ENCODE measurements at places on chromosomes 6 and 20. TPM values are rescaled to one million over a fixed set of nuclear protein-coding genes. Genes with fewer than 3 reads are reported as not detected.

The MYMX gene
- total RNA-seq = not detected

The SIRPB1 gene
- total RNA-seq = 0.90 TPM

The SLC22A2 gene
- 0.23 TPM for total RNA-seq

The PTCRA gene
- not detected for total RNA-seq

The TENT5A gene
- total RNA-seq = 0.99 TPM

The TGM2 gene
- 467 TPM for total RNA-seq

The SNAP91 gene
- total RNA-seq = 0.46 TPM

The PAX1 gene
- not detected for total RNA-seq

The EBF4 gene
- 2.7 TPM for total RNA-seq

The CST2 gene
- total RNA-seq = 0.53 TPM

The COL9A1 gene
- total RNA-seq = not detected

The SIGLEC1 gene
- not detected for total RNA-seq

The STMND1 gene
- total RNA-seq = not detected

The VNN1 gene
- 0.06 TPM for total RNA-seq

The OR2H2 gene
- total RNA-seq = not detected

The EPHA7 gene
- total RNA-seq = 0.05 TPM

The RMND1 gene
- 11.9 TPM for total RNA-seq

The IRF4 gene
- total RNA-seq = 0.07 TPM

The DNAH8 gene
- total RNA-seq = not detected

The HSPA1L gene
- total RNA-seq = 1.2 TPM

The TRIM15 gene
- not detected for total RNA-seq

The PRRT1 gene
- 0.74 TPM for total RNA-seq

The CST4 gene
- not detected for total RNA-seq

The CRISP2 gene
- not detected for total RNA-seq

The SLC22A16 gene
- not detected for total RNA-seq

The MAS1 gene
- total RNA-seq = not detected

The C6orf163 gene
- total RNA-seq = 0.36 TPM
